CD4-positive, alpha-beta T cell treated with Interferon alpha-2 for 1 hour (primary cell): ENCODE measurements at places on chromosomes 3 and 15.

DNA sequence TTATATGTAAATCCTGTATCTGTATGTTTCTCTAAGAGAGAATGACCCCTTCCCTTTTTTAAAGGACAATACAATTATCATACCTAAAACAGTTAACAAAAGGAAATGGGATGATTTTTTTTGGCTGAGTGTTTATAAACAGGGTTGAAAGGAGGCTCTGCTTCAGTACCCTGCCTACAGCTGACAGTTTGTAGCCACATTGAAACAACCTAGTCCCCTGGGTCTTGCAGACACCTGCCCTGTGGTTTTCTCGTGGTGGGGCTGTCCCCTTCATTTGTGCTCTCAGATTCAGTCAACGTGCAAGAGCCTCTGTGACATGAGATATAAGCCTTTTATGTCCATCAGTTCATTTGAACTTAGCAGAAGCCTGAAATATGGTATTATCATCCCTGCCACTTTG, 2.3 kb upstream of the HMCES start:
- peak; percentile 66 for DNase-seq

GRCh38 chr3:110210086-110210660, 861.4 kb upstream of the NECTIN3 start:
- no peak for DNase-seq

GRCh38 chr15:25439369-25439836, 579 bp upstream of the UBE3A start:
- DNase-seq = peak; percentile 2

- DNase-seq = no peak
Measured at GRCh38 chr3:150599611-150600297, 3.4 kb upstream of the SELENOT start.

DNA sequence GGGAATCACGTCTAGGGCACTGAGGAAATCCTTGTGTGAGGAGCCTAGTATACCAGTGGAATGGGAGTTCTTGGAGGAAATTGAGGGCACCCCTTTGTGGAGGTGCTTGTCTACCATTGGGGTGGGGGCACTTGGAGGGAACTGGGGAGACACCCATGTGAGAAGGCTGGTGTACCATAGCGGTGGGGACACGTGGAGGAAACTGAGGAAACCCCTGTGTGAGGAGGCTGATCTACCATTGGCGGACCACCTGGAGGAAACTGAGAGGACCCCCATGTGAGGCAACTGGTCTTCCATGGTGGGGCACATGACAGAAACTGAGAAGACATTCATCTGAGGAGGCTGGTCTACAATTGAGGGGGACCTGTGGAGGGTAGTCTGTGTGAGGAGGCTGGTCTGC, 164.5 kb downstream of the FBLN2 start:
- DNase-seq = no peak

- DNase-seq = no peak
Measured at GRCh38 chr3:78035131-78035641, 995.3 kb downstream of the ROBO2 start.

GRCh38 chr3:55069950-55070349, 142.1 kb upstream of the LRTM1 start:
- DNase-seq = no peak

DNA sequence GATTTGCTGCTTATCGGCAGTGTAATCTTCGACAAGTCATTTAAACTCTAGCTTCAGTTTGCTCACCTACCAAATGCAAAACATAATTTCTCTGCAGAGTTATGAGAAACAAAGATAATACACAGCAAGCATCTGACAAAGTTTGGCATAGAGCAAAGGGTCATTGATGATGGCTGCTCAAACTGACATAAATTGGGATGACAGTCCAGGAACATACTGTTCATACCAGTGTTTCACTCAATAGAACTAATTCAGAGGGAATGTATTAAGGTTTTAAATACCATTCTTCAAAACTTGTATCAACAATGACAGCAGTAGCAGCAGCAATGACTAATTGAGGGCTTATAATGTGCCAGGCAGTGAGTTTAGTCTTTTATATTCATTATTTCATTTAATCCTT, 137.6 kb downstream of the SPATA16 start:
- no peak for DNase-seq

DNA sequence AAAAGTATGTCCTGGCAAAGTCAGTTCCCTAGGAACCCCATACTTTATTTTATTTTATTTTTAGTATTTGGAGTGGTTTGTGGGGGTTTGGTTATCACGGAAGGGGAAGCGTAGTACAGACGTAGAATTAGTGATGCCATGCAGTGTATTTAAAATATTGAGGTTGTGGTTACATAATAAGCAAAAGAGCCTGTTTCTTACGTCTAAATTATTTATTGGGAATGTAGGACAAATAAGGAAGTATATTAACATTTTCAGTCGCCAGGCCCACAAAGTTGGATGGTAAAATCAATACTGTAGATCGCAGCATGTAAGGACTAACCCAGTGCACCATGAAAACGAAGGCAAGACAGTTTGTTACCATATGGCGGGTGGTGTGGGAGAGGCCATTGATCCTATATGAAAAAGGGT, 558 bp downstream of the DTWD1 start:
- no peak for DNase-seq

DNA sequence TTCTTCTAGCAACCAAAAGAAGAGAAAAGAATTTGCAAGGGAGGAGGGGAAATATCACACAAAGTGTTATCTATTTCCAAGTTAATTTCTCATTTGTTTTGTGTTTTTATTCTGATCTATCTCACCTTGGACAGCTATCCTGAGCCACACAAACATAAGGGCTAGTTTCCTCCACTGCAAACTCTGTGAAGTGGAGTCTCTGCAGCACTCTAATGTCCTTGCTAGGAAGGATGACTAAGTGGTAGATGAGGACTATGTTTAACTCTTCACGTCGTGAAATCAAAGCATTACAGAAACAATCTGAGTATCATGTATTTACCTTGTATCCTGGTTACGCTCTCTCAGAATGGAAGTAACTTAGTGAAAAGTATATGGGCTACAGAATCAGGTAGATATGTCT, 33.9 kb upstream of the CHRM5 start:
- DNase-seq = no peak

GRCh38 chr3:99114565-99115291, 213.2 kb upstream of the DCBLD2 start:
- no peak for DNase-seq

DNA sequence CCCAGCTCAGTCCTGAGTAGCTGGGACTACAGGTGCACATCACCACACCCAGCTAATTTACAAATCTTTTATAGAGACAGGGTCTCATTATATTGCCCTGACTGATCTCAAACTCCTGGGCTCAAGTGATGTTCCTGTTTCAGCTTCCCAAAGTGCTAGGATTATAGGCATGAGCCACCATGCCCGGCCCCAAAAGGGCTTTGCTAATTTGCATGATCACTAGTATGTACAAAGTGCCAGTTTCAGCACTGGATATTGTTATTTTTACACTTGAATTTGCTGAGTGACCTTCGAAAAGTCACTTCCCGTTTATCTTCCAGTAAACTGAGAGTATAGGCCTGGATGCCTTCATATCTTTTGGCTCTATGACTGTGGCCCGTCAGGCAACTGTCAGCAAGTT, 12.2 kb downstream of the CLN6 start:
- DNase-seq = no peak

GRCh38 chr3:167798443-167798842, 62.9 kb downstream of the SERPINI1 start:
- DNase-seq = no peak

DNA sequence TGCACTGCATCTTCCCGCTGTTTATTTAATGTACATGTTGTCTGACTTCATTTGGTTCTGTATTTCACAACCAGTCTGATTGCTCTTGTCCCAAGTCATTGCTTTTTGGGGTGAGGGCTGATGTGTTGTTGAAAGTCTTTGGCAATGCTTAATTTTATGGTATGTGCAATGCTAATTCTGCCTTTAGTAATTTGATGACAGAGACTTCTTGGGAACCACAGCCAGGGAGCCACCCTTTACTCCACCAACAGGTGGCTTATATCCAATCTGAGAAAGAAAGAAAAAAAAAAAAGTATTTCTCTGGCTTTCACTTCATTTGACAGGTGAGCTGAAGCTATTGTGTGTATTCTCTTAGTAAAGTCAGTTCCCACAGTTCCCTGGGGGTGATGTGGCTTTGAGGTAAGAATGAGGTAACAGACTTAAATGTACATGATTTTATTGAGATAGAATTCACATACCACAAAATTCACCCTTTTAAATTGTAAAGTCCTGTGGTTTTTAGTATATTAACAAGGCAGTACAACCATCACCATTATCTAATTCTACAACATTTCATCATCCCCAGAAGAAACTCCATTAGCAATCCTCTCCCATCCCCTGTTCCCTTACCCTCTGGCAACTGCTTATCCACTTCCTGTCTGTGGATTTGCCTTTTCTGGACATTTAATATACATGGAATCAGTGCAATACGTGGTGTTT, 97.3 kb downstream of the SLCO3A1 start:
- DNase-seq = no peak

GRCh38 chr3:153210146-153210545, 48.1 kb downstream of the RAP2B start:
- peak; percentile 45 for DNase-seq

- no peak for DNase-seq
Measured at GRCh38 chr3:17808994-17809393, 66.6 kb upstream of the TBC1D5 start.

GRCh38 chr15:85746641-85747040, 48.1 kb downstream of the KLHL25 start:
- no peak for DNase-seq

- DNase-seq = no peak
Measured at GRCh38 chr15:66614456-66614855, 48.7 kb upstream of the LCTL start.

- no peak for DNase-seq
Measured at GRCh38 chr3:194536871-194537637, 50.3 kb upstream of the ATP13A3 start.

DNA sequence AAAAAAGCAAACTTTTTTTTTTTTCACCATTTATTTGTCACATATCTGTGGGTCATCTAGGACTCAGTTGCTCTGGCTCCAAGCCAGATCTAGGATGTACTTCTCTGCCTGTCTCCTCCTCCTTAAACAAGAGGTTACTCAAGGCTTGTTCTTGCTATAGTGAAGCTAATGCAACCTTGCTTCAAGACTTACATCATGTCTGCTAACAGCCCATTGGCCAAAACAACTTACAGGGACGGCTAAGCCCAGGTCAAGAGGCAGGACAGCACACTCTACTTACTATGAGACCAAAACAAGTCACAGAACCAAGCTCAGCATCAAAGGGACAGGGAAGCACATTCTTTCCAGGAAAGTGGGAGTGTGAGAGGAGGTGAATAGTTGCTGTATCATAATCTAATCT, 123.8 kb upstream of the BNIP2 start:
- DNase-seq = no peak

DNA sequence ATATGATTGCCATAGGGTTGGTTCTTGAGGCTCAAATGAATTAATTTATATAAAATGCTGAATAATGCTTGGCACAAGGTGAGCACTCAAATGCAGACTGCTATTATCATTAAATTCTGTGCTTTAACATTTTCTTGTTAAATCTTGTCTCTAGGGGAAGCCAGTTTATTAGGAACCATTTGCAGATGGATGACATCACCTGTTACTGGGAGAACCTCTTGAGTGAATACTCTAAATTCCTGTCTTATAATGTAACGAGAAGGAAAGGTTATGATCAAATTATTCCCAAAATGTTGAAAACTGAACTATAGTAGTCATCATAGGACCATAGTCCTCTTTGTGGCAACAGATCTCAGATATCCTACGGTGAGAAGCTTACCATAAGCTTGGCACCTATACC, 6.2 kb upstream of the TIMMDC1 start:
- DNase-seq = no peak

DNA sequence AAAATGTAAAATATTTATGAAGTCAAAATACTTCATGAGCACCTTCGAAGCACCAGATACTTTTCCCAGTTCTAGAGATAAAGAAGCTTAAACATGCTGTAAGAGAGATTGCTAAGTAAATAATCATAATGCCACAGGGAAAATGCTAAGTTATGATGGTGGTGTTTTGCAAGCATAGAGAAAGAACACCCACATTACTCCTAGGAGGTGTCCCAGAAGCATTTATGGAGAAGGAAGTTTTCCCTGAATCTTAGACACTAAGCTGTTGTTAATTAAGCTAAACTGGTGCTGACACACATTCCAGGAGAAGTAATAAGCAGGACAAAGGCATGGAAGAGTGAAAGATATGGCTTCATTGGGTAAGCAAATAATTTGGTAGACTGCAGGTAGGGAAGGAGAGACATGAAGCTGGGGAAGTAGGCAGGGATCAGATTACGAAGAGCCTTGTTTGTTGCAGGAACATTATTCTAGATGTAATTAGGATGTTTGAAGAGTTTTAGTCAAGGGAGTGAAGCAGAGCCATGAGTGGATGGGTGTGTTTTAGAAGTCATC, 40.4 kb upstream of the CHMP2B start:
- no peak for DNase-seq

GRCh38 chr3:141402476-141403171, 34.3 kb downstream of the ZBTB38 start:
- peak; percentile 33 for DNase-seq

DNA sequence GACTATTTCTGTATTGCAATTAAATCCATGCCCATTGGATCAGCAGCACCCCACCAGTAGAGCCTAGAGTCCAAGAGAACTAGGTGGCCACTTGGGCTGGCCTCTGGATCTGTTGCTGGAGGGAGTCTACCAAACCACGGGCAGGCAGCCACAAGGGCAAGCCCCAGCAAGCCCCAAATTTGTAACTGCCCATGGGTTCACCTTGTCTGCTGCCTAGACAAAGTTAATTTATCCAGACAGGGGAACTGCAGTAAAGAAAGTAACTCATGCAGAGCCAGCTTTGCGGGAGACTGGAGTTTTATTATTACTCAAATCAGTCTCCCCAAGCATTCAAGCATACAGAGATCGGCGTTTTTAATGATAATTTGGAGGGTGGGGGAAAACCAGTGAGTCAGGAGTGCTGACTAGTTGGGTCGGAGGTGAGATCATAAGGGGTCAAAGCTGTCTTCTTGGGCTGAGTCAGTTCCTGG, 74.0 kb upstream of the TERB2 start:
- DNase-seq = no peak

DNA sequence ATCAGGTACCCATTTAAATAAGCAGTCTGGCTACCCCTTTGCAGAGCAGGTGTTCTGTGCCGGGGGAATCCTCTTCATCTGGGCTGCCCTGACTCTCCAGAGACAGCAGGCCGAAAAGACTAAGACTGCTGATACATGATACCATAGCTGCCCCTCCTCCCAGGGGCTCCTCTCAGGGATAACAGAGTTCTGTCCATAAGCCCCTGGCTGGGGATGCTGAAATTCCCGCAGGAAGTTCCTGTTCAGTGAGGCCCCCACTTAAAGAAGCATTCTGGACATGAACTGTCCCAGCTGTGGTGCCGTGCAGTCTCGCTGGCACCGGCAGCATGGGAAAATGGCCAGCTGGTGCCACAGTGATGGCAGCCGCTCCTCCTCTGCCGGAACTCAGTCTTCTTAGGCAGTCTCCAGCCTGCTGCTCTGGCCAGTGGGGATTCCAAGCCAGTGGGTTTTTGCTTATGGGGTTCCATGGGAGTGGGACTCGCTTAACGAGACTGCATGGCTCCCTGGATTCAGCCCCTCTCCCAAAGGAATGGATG, 1026.2 kb downstream of the NAALADL2 start:
- no peak for DNase-seq
